ENCODE measurements at places on chromosomes 5 and 9. TPM values are rescaled to one million over a fixed set of nuclear protein-coding genes. Genes with fewer than 3 reads are reported as not detected.

DNA sequence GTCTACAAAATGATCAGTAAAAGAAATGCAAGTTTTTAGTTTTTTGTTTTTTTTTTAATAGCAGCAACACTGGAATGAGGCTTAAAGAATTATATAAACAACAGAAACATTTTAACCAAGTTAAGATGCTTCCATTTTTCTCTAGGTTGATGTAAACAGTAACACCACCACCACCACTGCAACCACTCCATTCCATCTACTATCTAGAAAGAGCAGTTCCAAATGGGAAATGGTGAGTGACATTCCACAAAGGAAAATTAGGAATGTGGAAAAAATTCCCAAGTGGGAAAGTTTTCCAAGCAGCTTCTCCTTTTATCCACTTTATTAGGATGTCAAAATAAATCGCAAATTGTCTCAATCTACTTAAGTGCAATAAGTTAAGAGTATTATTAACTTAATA, 32.6 kb downstream of the SLC38A9 start:
- DNase-seq: no peak
- no peaks in the 10 kb centered on the region for H3K36me3 ChIP-seq
- H3K4me1 ChIP-seq: no peaks in the 10 kb centered on the region
- no peak overlapping the region for H3K4me3 ChIP-seq
- no peak overlapping the region for H3K27ac ChIP-seq

The RASEF gene
- total RNA-seq: 11.9 TPM

GRCh38 chr5:164377746-164378145, 872.3 kb downstream of the MAT2B start:
- no peak overlapping the region for H3K4me3 ChIP-seq
- H3K27me3 ChIP-seq: no peaks in the 10 kb centered on the region
- H3K27ac ChIP-seq: no peak overlapping the region
- DNase-seq: no peak

- DNase-seq: peak; percentile 50
- no peaks in the 10 kb centered on the region for H3K27me3 ChIP-seq
- H3K27ac ChIP-seq: no peak overlapping the region
- H3K4me1 ChIP-seq: no peaks in the 10 kb centered on the region
- H3K4me3 ChIP-seq: no peak overlapping the region
Observed at GRCh38 chr5:59436364-59437148, 457.0 kb downstream of the PDE4D start.

The LCN9 gene
- total RNA-seq: not detected

The CTXN3 gene
- total RNA-seq: 0.35 TPM

GRCh38 chr9:137070201-137070905, at the start of gene SAPCD2:
SAPCD2 (minus strand) TSS chr9:137070557; CDS start chr9:137070460, 97 bp downstream.
- no peaks in the 10 kb centered on the region for H3K4me1 ChIP-seq
- DNase-seq: peak; percentile 95
- no peak within 1 kb of the TSS for H3K4me3 ChIP-seq
- H3K27ac ChIP-seq: peak within 1 kb of the TSS; percentile 78

- H3K36me3 ChIP-seq: no peaks in the 10 kb centered on the region
- no peaks in the 10 kb centered on the region for H3K4me1 ChIP-seq
- no peaks in the 10 kb centered on the region for H3K27me3 ChIP-seq
- DNase-seq: no peak
- no peak overlapping the region for H3K4me3 ChIP-seq
Observed at GRCh38 chr5:118551716-118552115, 436.6 kb downstream of the DTWD2 start.

- no peak overlapping the region for H3K27ac ChIP-seq
- no peaks in the 10 kb centered on the region for H3K36me3 ChIP-seq
- H3K4me3 ChIP-seq: no peak overlapping the region
- no peaks in the 10 kb centered on the region for H3K27me3 ChIP-seq
Observed at GRCh38 chr5:4777435-4777834, 362.7 kb upstream of the ADAMTS16 start.

The ACTL7A gene
- total RNA-seq: not detected

- H3K27ac ChIP-seq: no peak overlapping the region
- H3K27me3 ChIP-seq: peaks cover 67% of the 10 kb centered on the region
- peaks cover 4% of the 10 kb centered on the region for H3K4me1 ChIP-seq
- peak; percentile 54 for DNase-seq
- no peaks in the 10 kb centered on the region for H3K36me3 ChIP-seq
- no peak overlapping the region for H3K4me3 ChIP-seq
Observed at GRCh38 chr9:124022201-124023121, 10.9 kb downstream of the LHX2 start.

GRCh38 chr5:3121813-3122212, 370.3 kb upstream of the IRX2 start:
- H3K4me1 ChIP-seq: no peaks in the 10 kb centered on the region
- no peak for DNase-seq
- H3K4me3 ChIP-seq: no peak overlapping the region

- no peak for DNase-seq
- no peaks in the 10 kb centered on the region for H3K27me3 ChIP-seq
- H3K4me1 ChIP-seq: no peaks in the 10 kb centered on the region
- H3K36me3 ChIP-seq: no peaks in the 10 kb centered on the region
- H3K27ac ChIP-seq: no peak overlapping the region
- H3K4me3 ChIP-seq: no peak overlapping the region
Observed at GRCh38 chr5:138065102-138065501, 18.7 kb upstream of the WNT8A start.

The TLX3 gene
- total RNA-seq: not detected
